ENCODE measurements at places on chromosomes 4 and X. TPM values are rescaled to one million over a fixed set of nuclear protein-coding genes. Genes with fewer than 3 reads are reported as not detected.
A peak's percentile ranks its signal among the peaks of the same experiment; 100 is the strongest.

The ARMCX1 gene
- 25.7 TPM for total RNA-seq

The SPANXA2 gene
- not detected for total RNA-seq

The CLDN34 gene
- total RNA-seq: 0.25 TPM

The SOX3 gene
- not detected for total RNA-seq

The ZDHHC15 gene
- total RNA-seq: 2.6 TPM

The TSPYL2 gene
- 39.4 TPM for total RNA-seq

The SNCA gene
- total RNA-seq: 10.4 TPM

DNA sequence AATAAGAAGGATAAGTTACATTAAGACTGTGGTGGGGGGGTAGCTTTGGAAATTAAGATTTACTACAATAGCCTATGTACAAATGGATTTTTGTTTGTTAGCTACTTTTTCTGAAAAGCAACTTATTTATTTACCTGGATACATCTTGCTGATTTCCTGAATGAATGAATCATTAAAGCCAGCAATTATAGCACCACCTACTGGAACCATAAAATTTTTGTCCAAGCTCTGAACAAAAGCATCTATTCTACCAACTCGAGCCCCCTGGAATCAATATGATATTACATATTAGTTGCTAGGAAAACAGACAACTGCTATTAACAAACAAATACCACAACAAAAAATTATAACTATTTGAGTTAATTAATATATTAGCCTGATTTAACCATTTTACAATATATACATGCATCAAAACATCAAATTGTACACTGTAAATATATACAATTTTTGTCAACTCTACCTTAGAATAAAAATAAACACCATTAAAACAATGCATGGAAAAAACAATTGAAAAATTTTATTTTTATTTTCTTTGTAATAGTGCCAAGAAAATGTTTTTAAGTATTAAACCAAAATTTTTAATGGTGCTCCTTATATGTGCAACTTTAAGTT lies 15.3 kb downstream of the SEPSECS start:
- H3K27me3 ChIP-seq: no peaks in the 10 kb centered on the region
- H3K36me3 ChIP-seq: peaks cover 5% of the 10 kb centered on the region
- no peak for DNase-seq

GRCh38 chrX:148723551-148723950 lies 223.1 kb downstream of the AFF2 start:
- no peak for DNase-seq
- no peak overlapping the region for H3K4me3 ChIP-seq
- H3K27ac ChIP-seq: no peak overlapping the region
- no peaks in the 10 kb centered on the region for H3K36me3 ChIP-seq

DNA sequence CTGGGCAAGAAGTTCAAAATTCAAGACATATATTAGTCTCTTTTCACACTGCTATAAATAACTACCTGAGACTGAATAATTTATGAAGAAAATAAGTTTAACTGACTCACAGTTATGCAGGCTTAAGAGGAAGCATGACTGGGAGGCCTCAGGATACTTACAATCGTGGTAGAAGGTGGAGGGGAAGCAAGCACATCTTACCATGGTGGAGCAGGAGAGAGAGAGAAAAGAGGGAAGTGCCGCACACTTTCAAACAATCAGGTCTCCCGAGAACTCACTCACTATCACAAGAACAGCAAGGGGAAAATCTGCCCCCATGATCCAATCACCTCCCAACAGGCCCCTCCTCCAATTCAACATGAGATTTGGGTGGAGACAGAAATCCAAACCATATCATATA lies 273.3 kb upstream of the RASGEF1B start:
- H3K27ac ChIP-seq: no peak overlapping the region
- no peak overlapping the region for H3K4me3 ChIP-seq
- H3K4me1 ChIP-seq: peaks cover 5% of the 10 kb centered on the region
- DNase-seq: no peak

- H3K4me3 ChIP-seq: no peak overlapping the region
- H3K27ac ChIP-seq: no peak overlapping the region
- no peak for DNase-seq
- H3K36me3 ChIP-seq: peaks cover 25% of the 10 kb centered on the region
- no peaks in the 10 kb centered on the region for H3K27me3 ChIP-seq
Observed at GRCh38 chr4:106340774-106341173, 24.4 kb downstream of the AIMP1 start.

DNA sequence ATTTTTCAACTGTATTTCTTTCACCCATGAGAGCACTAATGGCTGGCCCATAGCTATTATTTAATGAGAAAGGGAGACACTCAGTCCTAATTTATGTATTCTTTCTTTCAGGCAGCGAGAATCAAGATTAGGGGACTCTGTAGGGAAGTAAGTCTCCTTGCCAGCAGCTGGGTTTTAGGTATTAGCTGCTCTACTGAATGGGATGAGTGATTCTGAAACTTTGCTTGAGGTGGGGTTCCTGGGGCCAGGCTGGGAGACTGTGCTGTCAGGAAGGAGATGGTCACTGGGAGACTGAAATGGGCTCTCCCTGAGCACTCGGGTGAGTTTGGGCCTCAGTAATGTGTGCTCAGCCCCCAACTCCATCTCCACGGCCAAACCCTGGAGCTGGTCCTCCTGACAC lies 78.7 kb downstream of the LNX1 start:
- no peak overlapping the region for H3K4me3 ChIP-seq
- no peak overlapping the region for H3K27ac ChIP-seq
- H3K36me3 ChIP-seq: no peaks in the 10 kb centered on the region
- peaks cover 9% of the 10 kb centered on the region for H3K4me1 ChIP-seq

GRCh38 chrX:18119856-18120255 lies 100.8 kb downstream of the BEND2 start:
- no peak overlapping the region for H3K27ac ChIP-seq
- no peak overlapping the region for H3K4me3 ChIP-seq
- H3K27me3 ChIP-seq: peaks cover 13% of the 10 kb centered on the region
- peak; percentile 48 for DNase-seq

- H3K4me3 ChIP-seq: no peak overlapping the region
- H3K27me3 ChIP-seq: no peaks in the 10 kb centered on the region
- DNase-seq: peak; percentile 54
- no peaks in the 10 kb centered on the region for H3K36me3 ChIP-seq
- peaks cover 7% of the 10 kb centered on the region for H3K4me1 ChIP-seq
Observed at GRCh38 chrX:48961585-48962091, 4.2 kb upstream of the OTUD5 start.

DNA sequence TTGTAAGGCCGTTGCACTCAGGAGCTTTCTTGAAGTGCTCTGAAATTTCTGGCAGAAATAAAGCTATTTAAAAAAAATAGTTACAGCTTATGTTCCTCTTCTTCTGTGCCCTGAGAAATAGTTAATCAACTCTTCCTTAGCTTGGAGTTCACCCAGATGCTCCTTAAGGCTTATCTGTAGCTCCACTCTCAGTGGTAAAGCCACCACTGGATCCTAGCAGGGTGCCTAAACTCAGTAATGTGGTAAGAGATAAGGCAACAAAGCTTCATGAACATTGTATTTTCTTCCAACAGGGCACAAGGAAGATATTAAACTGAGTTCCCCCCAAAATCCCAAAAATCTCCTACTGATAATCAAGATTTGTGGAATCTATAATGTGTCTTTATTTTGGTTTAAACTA lies 299.5 kb downstream of the MAPK10 start:
- no peaks in the 10 kb centered on the region for H3K27me3 ChIP-seq
- no peak for DNase-seq
- no peak overlapping the region for H3K4me3 ChIP-seq
- H3K4me1 ChIP-seq: no peaks in the 10 kb centered on the region
- H3K36me3 ChIP-seq: no peaks in the 10 kb centered on the region

GRCh38 chr4:47929682-47930201 lies 15.4 kb upstream of the NFXL1 start:
- H3K36me3 ChIP-seq: no peaks in the 10 kb centered on the region
- peaks cover 16% of the 10 kb centered on the region for H3K4me1 ChIP-seq
- no peak for DNase-seq
- H3K27me3 ChIP-seq: no peaks in the 10 kb centered on the region

GRCh38 chrX:118772051-118772450 lies 44.6 kb downstream of the IL13RA1 start:
- H3K4me3 ChIP-seq: no peak overlapping the region
- no peaks in the 10 kb centered on the region for H3K4me1 ChIP-seq
- no peak for DNase-seq

DNA sequence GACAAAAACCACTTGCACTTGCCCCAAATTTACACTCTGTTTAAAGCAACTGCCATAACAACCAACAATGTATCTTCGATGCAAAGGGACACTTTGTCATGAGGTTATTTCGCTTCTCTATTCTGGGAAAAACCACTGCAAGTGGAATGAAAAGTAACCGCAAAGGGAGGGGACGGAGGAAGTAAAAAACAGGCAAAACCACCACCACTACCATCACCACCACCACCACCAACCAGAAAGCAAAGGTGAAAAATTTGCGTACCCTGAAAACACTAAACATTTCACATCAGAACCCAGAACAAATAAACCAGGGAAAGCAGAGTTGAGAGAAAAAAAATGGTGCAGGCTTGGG lies 1.2 kb upstream of the N4BP2 start:
- DNase-seq: no peak
- no peaks in the 10 kb centered on the region for H3K36me3 ChIP-seq
- peaks cover 12% of the 10 kb centered on the region for H3K4me1 ChIP-seq
- H3K27ac ChIP-seq: peak overlapping the region; percentile 99
- peak overlapping the region; percentile 81 for H3K4me3 ChIP-seq

DNA sequence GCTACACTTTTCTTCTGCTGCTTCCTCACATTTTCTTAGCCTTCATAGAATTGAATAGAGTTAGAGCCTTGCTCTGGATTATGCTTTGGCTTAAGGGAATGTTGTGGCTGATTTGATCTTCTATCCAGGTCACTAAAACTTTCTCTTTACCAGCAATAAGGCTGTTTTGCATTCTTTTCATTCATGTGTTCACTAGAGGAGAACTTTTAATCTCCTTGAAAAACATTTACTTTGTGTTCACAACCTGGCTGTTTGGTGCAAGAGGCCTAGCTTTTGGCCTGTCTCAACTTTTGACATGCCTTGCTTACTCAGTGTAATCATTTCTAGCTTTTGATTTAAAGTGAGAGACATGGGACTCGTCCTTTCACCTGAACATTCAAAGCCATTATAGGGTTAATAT lies 87.7 kb upstream of the RAB40AL start:
- H3K36me3 ChIP-seq: no peaks in the 10 kb centered on the region
- no peak for DNase-seq
- H3K4me1 ChIP-seq: no peaks in the 10 kb centered on the region
- H3K27ac ChIP-seq: no peak overlapping the region
- H3K4me3 ChIP-seq: no peak overlapping the region
- H3K27me3 ChIP-seq: no peaks in the 10 kb centered on the region

DNA sequence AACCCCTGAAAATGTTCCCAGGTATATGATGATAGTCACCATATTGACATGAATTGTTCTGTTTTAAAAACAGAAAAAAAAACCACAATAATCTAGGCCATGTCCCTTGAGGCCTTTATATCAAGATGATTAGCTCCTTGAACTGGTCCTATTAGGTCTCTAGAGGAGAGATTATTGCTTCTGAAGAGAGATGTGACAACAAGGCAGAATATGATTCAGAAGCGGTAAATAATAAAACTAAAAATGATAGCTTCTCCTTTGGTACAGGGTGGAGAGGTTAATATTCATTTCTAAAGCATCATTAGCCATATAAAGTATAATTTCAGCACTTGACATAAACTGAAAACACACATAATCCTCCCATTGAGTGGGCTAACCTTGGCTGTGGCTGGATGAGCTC lies 25.8 kb downstream of the TLR8 start:
- no peak for DNase-seq
- no peaks in the 10 kb centered on the region for H3K27me3 ChIP-seq
- no peak overlapping the region for H3K27ac ChIP-seq
- H3K36me3 ChIP-seq: no peaks in the 10 kb centered on the region

- no peak overlapping the region for H3K27ac ChIP-seq
- no peak overlapping the region for H3K4me3 ChIP-seq
- H3K36me3 ChIP-seq: no peaks in the 10 kb centered on the region
- DNase-seq: no peak
Observed at GRCh38 chr4:59612235-59612634, 1587.9 kb upstream of the ADGRL3 start.

DNA sequence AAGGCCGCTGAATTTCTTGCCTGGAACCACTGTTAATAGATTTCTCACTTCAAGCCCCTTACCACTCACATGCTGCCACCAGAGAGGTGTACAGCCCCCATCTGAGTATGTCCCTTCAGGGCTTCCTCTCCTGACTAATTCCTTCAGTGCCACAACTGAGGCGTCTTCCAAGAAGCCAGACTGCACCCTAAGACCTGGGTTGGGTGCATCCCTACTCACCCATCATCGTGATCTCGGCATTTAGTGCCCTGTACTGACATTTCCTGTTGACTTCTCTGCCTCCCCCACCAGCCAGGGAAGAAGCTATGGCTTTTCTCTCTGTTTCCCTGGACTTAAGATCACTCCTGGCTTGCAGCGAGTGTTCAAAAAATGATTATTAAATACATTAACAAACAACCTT lies 40.4 kb upstream of the MAP3K15 start:
- H3K36me3 ChIP-seq: no peaks in the 10 kb centered on the region
- H3K4me3 ChIP-seq: no peak overlapping the region
- H3K27me3 ChIP-seq: no peaks in the 10 kb centered on the region
- no peak overlapping the region for H3K27ac ChIP-seq

DNA sequence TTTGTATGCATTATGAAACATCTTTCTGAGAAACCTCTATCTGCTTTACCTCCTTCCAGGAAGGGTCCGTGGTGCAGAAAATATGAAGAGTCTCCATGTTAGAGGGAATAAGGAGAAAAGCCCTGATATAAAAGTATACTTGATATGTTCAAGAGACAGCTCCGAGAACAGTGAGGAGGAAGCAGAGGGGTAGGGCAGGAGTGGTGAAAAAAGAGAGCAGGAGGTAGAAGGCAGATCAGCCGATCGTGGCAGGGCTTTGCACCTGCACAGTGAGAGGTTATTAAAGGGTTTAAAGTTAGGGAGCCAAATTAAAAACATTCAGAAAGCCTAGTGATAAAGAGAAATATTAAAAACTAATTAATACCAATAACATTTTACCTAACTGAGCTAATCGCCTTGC lies 419.7 kb downstream of the FAT4 start:
- no peaks in the 10 kb centered on the region for H3K27me3 ChIP-seq
- H3K4me1 ChIP-seq: peaks cover 4% of the 10 kb centered on the region
- no peak overlapping the region for H3K27ac ChIP-seq
- H3K36me3 ChIP-seq: no peaks in the 10 kb centered on the region

- no peak overlapping the region for H3K4me3 ChIP-seq
- H3K27me3 ChIP-seq: no peaks in the 10 kb centered on the region
- no peak overlapping the region for H3K27ac ChIP-seq
- H3K4me1 ChIP-seq: no peaks in the 10 kb centered on the region
- no peak for DNase-seq
- H3K36me3 ChIP-seq: no peaks in the 10 kb centered on the region
Observed at GRCh38 chrX:150334100-150334499, 29.0 kb upstream of the MAMLD1 start.

- no peak for DNase-seq
- no peaks in the 10 kb centered on the region for H3K27me3 ChIP-seq
- H3K4me3 ChIP-seq: no peak overlapping the region
Observed at GRCh38 chr4:136858903-136859302, 673.4 kb downstream of the PCDH18 start.

DNA sequence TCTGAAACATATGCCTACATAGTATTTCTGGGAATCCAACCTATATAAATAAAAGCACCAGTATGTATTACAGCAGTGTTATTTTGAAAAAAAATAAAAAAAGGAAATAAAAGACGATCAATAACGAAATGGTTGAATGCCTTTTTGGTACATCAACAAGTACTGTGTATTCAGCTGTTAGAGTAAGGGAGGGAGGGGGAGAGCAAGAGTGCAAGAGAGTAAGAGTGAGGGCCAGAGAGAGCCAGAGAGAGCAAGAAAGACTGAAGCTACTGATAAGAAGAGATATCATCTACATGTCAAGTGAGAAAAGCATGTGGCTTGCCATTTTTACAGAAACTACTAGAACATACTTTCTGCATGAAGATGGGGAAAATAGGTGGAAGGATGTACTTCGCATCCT lies 1.8 kb downstream of the SPIN4 start:
- H3K27me3 ChIP-seq: no peaks in the 10 kb centered on the region
- H3K4me1 ChIP-seq: no peaks in the 10 kb centered on the region
- no peaks in the 10 kb centered on the region for H3K36me3 ChIP-seq
- no peak overlapping the region for H3K4me3 ChIP-seq
- no peak overlapping the region for H3K27ac ChIP-seq

Data from adrenal gland (tissue), 19 donors.